Endothelial cell (in vitro differentiated cells): ENCODE measurements at places on chromosomes 12 and 14. TPM values are rescaled to one million over a fixed set of nuclear protein-coding genes. Genes with fewer than 3 reads are reported as not detected.

BDKRB1 gene
- not detected for total RNA-seq

RNASE12 gene
- not detected for total RNA-seq

RFX4 gene
- not detected for total RNA-seq

DNM1L gene
- total RNA-seq = 82.1 TPM

SPTB gene
- total RNA-seq = 0.08 TPM

AQP2 gene
- total RNA-seq = 0.05 TPM

NRL gene
- total RNA-seq = 1.2 TPM

RNFT2 gene
- 20.0 TPM for total RNA-seq

KRT6C gene
- total RNA-seq = not detected

BATF gene
- total RNA-seq = not detected

CELA1 gene
- not detected for total RNA-seq

FGF6 gene
- total RNA-seq = not detected

SIX1 gene
- 0.41 TPM for total RNA-seq

TSPAN11 gene
- 3.6 TPM for total RNA-seq

PPP1R1A gene
- 1.3 TPM for total RNA-seq

RBP5 gene
- 1.0 TPM for total RNA-seq

PLA2G1B gene
- total RNA-seq = not detected

MIP gene
- total RNA-seq = 0.10 TPM

RND1 gene
- 1.0 TPM for total RNA-seq

LRTM2 gene
- not detected for total RNA-seq

FLRT2 gene
- 7.8 TPM for total RNA-seq

SOAT2 gene
- not detected for total RNA-seq

LBHD2 gene
- not detected for total RNA-seq
